Spinal cord (tissue), 10 donors: ENCODE measurements at places on chromosomes 4 and X. TPM values are rescaled to one million over a fixed set of nuclear protein-coding genes. Genes with fewer than 3 reads are reported as not detected.

VEGFC gene
- total RNA-seq = 7.1 TPM

PCYT1B gene
- 13.2 TPM for total RNA-seq

GRCh38 chr4:159508917-159509500, 406.1 kb downstream of the RAPGEF2 start:
- no peaks in the 10 kb centered on the region for H3K4me1 ChIP-seq
- no peak for DNase-seq
- H3K27me3 ChIP-seq = no peaks in the 10 kb centered on the region
- no peak overlapping the region for H3K27ac ChIP-seq

DNA sequence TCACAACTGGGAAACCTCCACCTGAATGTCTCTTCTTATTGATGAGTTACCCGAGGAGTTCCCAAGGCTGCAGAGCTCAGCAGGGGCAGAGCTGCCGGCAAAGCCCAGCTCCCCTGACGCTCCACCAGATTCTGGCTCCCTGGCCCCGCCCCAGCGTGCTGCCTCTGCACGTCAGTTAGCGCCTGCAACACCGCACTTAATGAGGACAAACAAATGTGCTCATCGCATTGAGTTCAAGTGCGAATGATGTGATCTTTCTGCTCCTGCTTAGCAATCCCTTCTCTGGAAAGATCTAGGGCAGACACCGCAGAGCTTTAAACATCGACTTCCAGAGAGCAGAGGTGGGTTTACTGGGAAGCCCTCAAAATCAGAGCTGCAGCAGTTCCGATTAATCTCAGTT, 55.5 kb upstream of the FBXW7 start:
- H3K36me3 ChIP-seq = no peaks in the 10 kb centered on the region
- no peak for DNase-seq
- H3K27ac ChIP-seq = no peak overlapping the region
- H3K27me3 ChIP-seq = peaks cover 2% of the 10 kb centered on the region
- peaks cover 9% of the 10 kb centered on the region for H3K4me1 ChIP-seq

- H3K4me1 ChIP-seq = no peaks in the 10 kb centered on the region
- no peaks in the 10 kb centered on the region for H3K36me3 ChIP-seq
- no peaks in the 10 kb centered on the region for H3K27me3 ChIP-seq
- peak within 1 kb of the TSS; percentile 93 for H3K27ac ChIP-seq
- peak; percentile 91 for DNase-seq
- peak within 1 kb of the TSS; percentile 89 for H3K4me3 ChIP-seq
Observed at GRCh38 chr4:137531986-137532868, at the start of gene PCDH18. TSS of gene PCDH18 (minus strand) at chr4:137532494. CDS start at chr4:137532088, 406 bp downstream.

GRCh38 chrX:123673813-123674212, 59.0 kb downstream of the THOC2 start:
- no peak overlapping the region for H3K27ac ChIP-seq
- H3K4me3 ChIP-seq = no peak overlapping the region
- no peak for DNase-seq
- no peaks in the 10 kb centered on the region for H3K27me3 ChIP-seq
- no peaks in the 10 kb centered on the region for H3K36me3 ChIP-seq

DNA sequence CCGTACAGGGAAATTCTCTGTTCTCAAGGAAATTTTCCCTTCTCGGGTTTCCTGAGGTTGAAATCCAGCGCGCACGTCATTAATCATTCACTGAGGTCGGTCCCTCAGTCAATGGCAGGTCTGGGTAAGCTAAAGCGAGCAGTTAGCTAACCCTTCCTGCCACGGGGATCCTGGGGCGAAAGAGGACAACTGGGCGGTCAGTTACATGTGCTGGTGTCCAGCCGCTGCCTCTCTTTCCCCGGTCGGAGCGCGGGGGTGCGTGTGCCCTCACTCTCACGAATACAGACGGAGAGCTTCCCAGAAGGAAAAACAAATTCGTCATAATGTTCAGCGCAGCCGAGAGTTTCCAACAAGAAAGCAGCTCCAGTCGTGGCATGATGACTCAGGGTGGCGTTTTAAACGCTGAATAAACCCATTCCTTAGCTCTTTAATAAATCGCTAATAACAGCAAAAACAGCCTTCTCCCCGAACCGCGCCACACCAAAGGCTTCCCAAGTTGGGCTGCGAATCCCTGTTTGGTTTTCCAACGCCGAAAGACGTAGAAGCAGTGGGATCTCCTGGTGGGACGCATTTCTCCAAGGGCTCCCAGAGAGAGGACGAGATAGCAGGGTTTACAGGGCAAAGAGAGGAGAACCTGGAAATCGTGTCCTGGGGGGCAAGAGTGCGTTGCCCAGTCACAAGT, 752 bp upstream of the FGF5 start:
- H3K27me3 ChIP-seq = peaks cover 83% of the 10 kb centered on the region
- H3K4me3 ChIP-seq = peak overlapping the region; percentile 50
- no peaks in the 10 kb centered on the region for H3K36me3 ChIP-seq
- peaks cover 39% of the 10 kb centered on the region for H3K4me1 ChIP-seq
- peak; percentile 22 for DNase-seq
- H3K27ac ChIP-seq = no peak overlapping the region

DNA sequence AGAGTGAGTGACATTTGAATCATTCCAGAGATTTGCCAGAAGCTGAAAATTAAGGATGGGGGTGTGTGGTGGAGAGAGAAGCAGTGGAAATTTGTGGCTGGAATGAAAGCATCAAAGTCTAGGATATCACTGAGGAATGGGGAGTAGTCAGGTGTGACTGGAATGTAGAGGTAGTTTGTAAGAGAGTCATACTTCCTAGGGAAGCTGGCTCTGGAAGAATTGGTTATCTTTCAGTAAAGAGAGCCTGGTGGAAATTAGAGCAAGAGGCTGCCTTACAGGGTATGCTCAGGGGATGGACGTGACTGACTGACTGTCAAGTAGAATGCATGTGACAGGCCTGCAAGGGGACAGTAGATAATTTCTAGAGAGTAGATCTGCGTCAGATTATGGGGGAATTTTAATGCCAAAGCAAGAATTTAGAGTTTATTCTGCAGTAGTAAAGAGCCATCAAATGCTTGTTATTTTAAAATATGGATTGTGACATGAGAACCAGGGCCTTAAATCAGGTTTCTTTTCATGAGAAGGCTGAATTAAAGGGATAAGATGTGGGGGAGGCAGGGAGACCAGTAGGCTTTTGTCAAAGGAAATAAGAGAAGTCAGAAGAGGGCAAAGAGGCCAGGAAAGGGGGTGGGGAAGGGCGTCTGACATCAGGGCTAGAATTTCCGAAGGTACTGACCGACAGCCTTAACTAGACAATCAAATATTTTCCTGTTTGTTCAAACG, 109.9 kb downstream of the AFF1 start:
- no peak overlapping the region for H3K4me3 ChIP-seq
- H3K36me3 ChIP-seq = peaks cover 6% of the 10 kb centered on the region
- no peak for DNase-seq
- H3K27ac ChIP-seq = peak overlapping the region; percentile 74
- H3K4me1 ChIP-seq = peaks cover 23% of the 10 kb centered on the region
- no peaks in the 10 kb centered on the region for H3K27me3 ChIP-seq

- no peaks in the 10 kb centered on the region for H3K36me3 ChIP-seq
- H3K4me1 ChIP-seq = no peaks in the 10 kb centered on the region
- no peak overlapping the region for H3K4me3 ChIP-seq
- H3K27ac ChIP-seq = no peak overlapping the region
- DNase-seq = no peak
Observed at GRCh38 chr4:136643416-136643815, 888.9 kb downstream of the PCDH18 start.

MAGEB10 gene
- total RNA-seq = not detected

DNA sequence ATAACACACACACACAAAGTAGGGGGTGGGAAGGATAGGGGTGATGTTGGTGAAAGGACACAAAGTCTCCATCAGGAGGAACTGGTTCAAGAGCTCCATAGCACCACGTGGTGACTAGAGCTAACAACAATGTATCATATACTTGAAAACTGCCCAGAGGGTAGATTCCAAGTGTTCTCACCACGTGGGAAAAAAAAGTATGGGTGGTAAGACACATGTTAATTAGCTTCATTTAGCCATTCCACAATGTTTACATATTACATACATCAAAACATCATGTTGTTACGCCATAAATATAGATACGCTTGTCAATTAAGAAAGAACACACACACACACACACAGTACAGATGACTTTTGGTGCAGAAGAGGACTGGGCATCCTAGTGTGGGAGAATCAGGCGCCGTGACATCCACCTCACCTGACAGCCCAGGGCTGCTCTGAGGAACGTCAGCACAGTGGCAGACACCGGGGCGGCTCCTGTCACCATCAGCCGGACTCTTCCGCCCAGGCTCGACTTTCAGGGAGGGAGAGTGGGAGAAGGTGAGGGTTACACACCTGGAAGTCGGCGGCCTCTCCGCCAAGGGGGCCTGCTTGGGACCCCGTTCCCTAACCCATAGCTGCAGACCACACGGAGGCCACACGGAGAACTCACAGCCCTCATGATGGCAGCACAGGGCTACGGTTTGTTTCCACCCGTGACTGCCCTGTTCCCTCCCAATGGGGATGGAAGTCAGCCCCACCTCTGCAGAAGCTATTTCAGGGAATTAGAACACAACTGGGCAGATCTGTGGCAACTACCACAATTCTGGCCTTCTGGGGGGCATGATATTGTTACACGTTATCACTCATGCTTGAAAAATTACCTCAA, 31.8 kb upstream of the CENPU start:
- peaks cover 4% of the 10 kb centered on the region for H3K4me1 ChIP-seq
- H3K36me3 ChIP-seq = peaks cover 15% of the 10 kb centered on the region
- no peaks in the 10 kb centered on the region for H3K27me3 ChIP-seq
- H3K27ac ChIP-seq = no peak overlapping the region

GRCh38 chr4:108950158-108950915, 187.5 kb upstream of the ETNPPL start:
- no peaks in the 10 kb centered on the region for H3K27me3 ChIP-seq
- no peak overlapping the region for H3K27ac ChIP-seq
- H3K4me3 ChIP-seq = no peak overlapping the region
- no peaks in the 10 kb centered on the region for H3K4me1 ChIP-seq
- no peaks in the 10 kb centered on the region for H3K36me3 ChIP-seq
- DNase-seq = no peak

DNA sequence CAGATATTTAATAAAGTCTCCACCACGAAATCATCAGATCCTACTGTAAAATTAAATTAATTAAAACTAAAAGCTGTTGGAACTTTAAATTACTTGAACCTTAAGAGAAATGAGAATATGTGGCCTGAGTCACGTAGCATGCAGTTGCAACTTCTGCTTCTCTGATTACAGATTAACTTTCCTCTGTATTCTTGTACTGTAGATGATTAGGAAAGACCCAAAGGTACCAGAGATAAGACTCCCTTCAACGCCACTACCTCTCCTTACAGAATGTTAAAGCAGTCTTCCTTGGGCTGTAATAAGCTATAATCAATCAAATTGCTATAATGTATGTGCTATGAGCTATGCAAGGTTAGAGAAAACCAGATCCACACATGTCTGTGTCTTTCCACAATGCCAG, 47.9 kb downstream of the FAM13A start:
- no peak overlapping the region for H3K27ac ChIP-seq
- H3K36me3 ChIP-seq = no peaks in the 10 kb centered on the region
- no peaks in the 10 kb centered on the region for H3K4me1 ChIP-seq
- H3K4me3 ChIP-seq = no peak overlapping the region

GRCh38 chr4:118277243-118277642, 75.6 kb downstream of the PRSS12 start:
- no peaks in the 10 kb centered on the region for H3K36me3 ChIP-seq
- no peak overlapping the region for H3K4me3 ChIP-seq
- DNase-seq = no peak
- H3K27ac ChIP-seq = no peak overlapping the region
- H3K27me3 ChIP-seq = peaks cover 2% of the 10 kb centered on the region

DNA sequence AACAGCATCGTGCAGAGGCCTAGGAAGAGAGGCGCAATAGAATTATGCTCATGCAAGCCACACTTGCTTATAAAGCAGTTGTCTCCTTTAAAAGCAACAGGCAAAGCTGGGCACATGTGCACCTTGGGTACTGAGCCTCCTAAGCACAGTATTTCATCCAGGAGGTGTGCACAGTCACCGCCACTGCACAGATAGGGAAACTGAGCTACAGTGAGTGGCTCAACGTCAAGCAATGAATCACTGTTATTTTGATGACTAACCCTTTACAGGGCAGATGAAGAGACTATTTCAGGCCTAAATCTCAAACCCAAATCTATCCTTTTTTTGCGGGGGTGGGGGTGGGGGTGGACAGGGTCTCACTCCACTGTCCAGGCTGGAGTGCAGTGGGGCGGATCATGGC, 42.3 kb downstream of the BCOR start:
- no peaks in the 10 kb centered on the region for H3K4me1 ChIP-seq
- H3K27ac ChIP-seq = no peak overlapping the region
- no peaks in the 10 kb centered on the region for H3K27me3 ChIP-seq
- H3K36me3 ChIP-seq = peaks cover 18% of the 10 kb centered on the region

NXF2 gene
- not detected for total RNA-seq

DNA sequence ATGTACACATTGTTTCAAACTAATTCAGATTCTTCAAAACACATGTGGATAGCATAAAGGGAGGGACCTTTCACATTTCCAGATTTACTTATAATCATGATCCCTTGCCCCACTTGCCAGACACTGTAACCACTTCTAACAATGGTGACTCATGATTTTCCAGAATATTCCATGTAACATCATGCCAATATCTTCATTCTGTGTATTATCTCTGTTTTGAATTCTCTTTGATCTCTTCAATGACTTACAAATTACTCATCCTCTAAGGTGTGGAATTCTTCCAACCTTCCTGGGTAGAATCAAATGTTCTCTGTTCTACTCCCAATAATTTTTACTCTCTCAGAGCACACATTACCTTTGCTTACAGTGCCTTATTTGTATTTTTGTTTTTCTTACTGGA, 517.1 kb downstream of the PCDH7 start:
- no peak overlapping the region for H3K27ac ChIP-seq
- H3K4me3 ChIP-seq = no peak overlapping the region
- peaks cover 3% of the 10 kb centered on the region for H3K4me1 ChIP-seq
- H3K36me3 ChIP-seq = no peaks in the 10 kb centered on the region

DNA sequence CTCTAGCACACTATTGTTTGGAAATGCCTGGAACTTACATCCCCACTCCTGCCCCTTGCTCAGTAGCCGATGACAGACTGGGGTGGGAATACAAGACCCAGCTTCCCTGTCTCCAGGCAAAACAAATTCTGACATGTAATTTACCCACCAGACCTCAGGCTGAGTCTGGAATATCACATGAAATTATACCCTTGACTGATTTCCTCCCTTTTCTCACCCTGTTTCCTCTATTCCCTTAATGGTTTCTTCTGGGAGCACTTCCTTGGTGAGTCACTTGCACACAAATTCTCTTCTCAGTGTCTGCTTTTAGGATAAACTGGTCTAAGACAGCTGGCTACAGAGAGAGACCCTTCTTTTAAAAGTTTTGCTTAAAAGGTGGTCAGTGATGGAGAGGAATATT, 65.8 kb upstream of the DIPK2B start:
- H3K36me3 ChIP-seq = no peaks in the 10 kb centered on the region
- H3K4me1 ChIP-seq = no peaks in the 10 kb centered on the region
- DNase-seq = no peak
- no peak overlapping the region for H3K27ac ChIP-seq
- H3K4me3 ChIP-seq = no peak overlapping the region
- peaks cover 7% of the 10 kb centered on the region for H3K27me3 ChIP-seq

JAKMIP1 gene
- total RNA-seq = 8.2 TPM

CNGA2 gene
- not detected for total RNA-seq

TLR7 gene
- total RNA-seq = 2.4 TPM

- no peak overlapping the region for H3K4me3 ChIP-seq
- H3K27me3 ChIP-seq = no peaks in the 10 kb centered on the region
- peaks cover 7% of the 10 kb centered on the region for H3K4me1 ChIP-seq
- no peak for DNase-seq
Observed at GRCh38 chr4:38161208-38162113, 201.3 kb downstream of the PTTG2 start.

TKTL1 gene
- total RNA-seq = 1.9 TPM

- no peaks in the 10 kb centered on the region for H3K27me3 ChIP-seq
- H3K4me1 ChIP-seq = no peaks in the 10 kb centered on the region
- no peak overlapping the region for H3K27ac ChIP-seq
- DNase-seq = no peak
- H3K36me3 ChIP-seq = no peaks in the 10 kb centered on the region
Observed at GRCh38 chr4:11949355-11949754, 520.7 kb upstream of the HS3ST1 start.

MAGEE2 gene
- total RNA-seq = 2.6 TPM

HPGD gene
- 5.5 TPM for total RNA-seq

SOD3 gene
- 5.0 TPM for total RNA-seq
